ENCODE measurements at places on chromosomes 16 and 17.

DNA sequence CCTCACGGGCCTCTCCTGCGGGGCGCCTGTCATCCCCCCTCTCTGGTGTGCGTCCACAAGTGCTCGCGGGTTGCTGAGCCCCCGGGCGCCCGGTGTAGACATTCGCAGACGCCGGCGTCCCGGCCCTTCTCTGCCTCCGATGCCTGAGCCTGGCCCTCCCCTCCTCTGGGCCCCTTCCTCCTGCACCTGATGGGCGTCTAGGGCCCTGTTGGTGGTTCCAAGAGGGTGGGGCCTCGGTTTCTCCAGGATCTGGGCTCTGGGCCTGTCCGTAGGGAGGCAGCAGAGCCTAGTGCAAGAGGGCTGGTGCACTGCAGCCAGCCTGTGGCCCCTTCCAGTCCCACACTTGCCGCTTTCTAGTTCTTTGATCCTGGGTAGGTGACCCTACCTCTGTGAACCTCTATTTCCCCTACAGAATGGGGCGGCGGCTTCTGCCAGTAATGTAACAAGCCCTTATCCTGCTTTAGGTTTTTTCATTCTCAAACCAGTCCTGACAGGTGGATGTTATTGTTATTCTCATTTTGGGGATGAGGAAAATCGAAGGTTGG, 623 bp downstream of the E4F1 start:
- DNase-seq = no peak

DNA sequence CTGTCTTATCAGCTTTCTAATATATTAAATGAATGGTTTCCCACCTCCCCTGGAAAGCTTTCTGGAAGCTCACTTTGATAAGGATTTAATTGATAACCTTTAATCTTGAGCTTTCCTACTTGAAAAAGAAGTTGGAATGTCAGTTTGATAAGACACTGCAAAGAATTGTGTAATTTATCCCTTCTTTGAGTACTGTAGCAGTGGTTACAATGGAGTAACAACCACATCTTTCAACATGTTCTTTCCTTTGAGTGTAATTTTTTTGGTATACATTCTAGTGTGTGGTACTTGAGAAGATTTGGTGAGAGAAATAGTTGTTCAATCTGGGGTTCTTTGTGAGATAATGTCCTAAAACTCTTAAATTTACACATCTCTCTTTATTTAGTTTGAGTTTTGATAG, 43.4 kb downstream of the CPD start:
- no peak for DNase-seq

DNA sequence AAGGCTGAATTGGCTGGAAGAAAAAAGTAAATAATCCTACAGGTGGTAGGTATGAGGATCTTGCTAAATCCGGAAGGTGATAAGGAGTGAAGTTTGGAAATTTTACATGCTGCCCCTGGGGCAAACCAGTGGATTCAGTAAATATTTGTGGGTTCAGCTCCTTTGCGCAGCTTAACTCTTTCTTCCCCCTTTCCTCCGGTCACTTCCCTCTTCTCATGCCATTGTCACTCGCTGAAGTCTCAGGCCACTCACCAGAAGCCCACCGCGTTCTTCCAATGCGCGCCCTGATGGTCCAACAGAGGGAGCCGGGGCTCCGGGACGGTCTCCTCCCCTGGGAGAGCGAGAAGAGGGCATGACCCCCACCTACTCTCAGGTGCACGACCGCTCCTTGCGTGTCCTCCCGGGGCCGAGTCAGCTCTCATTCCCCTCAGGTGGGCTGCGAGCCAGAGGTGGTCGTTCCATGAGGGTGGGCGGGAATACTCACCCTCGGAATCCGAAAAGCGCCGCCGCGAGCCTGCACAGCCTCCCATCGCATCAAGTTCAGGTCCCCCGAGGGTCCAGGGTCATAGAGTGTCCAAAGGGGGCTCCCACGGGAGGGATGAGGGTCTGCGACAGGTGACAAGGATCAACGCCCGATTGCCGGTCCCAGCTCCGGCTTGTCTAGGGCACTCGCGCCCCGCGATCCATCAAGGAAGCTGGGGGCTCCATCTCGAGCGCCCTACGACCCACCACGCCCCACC, 474 bp downstream of the CLN3 start:
- DNase-seq = peak; percentile 46

DNA sequence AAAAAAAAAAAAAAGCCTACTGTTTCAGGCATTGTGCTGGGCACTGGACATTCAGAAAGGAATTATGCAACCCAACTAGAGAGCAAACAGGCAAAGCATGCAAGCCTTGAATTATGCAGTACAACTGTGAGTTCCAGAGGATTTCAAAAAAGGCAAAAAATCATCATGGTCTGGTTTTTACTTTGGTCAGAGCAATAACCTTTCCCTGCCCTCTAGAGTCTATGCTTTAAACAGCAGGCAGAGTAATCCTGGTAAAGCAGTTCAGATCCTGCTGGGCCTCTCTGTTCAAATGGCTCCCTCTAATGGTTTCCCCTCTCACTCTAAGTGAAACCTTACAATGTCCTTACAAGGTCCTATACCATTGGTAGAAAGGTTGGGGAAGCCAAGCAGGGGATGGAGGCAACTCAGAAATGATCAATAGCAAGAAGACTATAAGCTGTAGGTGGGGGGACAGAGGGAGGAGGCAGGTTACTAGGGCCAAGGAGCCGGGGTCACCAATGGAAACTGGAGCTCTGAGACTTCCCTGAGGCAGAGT, 4.6 kb upstream of the TAF15 start:
- DNase-seq = peak; percentile 66

DNA sequence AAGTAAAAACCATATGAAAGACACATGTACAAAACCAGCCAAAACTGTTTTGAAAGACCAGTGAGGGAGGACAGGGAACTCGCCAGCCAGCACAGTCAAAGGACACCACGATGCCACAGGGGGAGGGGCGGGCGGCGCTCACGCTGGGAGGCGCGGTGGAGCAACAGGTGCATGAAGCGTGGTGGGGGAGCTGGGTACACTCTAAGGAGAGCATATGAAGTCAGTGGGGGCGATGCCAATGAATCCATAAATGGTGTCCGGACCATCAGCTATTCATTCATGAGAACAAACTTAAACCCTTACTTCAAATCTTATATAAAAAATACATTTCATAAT, 101.0 kb upstream of the DNAH17 start:
- no peak for DNase-seq

DNA sequence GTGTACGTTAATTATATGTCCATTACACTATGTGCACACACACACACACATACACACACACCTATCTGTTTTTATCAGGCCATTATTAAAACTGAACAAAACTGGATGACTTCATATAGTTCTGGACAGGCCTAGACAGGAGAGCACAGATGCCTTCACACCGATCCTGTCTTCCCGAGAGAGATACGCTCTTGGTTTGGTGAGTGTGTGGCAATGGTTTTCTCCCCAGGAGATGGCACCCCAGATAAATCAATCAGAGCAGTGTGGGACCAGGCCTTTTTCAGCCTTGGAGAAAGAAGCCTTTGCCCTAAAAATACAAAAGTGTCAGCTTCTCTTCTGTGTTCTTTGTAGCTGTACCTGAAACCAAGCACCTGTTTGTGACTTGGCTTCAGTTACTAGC, 83.7 kb downstream of the CPPED1 start:
- DNase-seq = no peak

- no peak for DNase-seq
Observed at GRCh38 chr17:51144266-51145022, 8.9 kb upstream of the NME1 start.

- DNase-seq = no peak
Observed at GRCh38 chr17:77225265-77225664, 84.5 kb downstream of the SEC14L1 start.

DNA sequence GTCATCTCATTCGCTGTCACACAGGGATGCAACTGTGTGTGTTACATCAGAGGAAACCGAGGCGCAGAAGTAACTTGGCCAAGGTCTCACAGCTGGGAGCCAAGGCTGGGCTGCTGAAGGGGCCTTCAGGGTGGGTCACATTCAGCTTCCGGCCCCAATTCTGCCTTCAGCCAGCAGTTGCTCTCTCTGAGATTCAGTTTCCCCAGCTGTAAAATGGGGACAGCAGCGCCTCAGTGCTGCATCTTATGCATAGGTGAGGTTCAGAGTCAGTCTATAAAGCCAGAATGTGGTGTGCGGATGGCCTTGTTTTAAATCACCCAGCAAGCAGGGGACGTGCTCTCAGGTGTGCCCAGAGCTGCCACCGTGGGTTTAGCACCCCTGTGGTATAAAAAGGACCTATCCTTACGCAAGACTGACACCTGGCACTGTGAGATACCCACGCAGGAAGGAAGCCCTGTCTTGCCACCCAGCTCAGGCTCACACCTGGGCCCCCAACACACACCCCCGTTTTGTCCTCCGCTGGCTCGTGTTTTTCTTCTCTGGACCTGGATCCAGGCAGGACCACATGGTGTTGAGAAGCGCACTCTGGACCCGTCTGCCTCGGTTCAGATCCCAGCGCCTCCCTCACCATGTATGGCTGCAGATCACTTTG, 94.6 kb upstream of the GSE1 start:
- DNase-seq = no peak

- no peak for DNase-seq
Observed at GRCh38 chr16:30342751-30343490, 12.2 kb downstream of the CD2BP2 start.

DNA sequence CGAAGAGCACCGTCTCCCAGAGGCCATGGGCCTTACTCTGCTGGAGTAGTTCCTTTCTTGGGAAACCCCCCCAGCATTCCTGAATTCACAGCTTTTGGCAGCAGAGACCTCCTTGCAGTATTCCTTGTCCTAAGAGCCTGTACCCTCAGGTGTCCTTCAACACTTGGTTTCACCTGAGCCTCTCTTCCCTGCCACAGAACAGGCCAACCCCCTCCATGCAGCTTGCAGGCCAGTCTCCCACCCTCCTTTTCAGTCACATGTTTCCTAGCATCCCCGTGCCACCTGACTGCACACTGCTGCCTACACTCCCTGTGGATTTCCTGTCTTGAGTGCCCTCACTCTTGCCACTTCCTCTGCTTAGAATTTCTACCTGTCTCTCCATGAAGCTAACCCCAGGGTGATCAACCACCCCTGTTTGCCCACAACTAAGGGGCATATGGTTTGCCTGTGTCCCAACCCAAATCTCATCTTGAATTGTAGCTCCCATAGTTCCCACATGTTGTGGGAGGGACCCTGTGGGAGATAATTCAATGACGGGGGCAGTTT, 65.5 kb downstream of the DYNLRB2 start:
- no peak for DNase-seq

GRCh38 chr17:66695098-66695497, 139.8 kb upstream of the CACNG5 start:
- DNase-seq = no peak

DNA sequence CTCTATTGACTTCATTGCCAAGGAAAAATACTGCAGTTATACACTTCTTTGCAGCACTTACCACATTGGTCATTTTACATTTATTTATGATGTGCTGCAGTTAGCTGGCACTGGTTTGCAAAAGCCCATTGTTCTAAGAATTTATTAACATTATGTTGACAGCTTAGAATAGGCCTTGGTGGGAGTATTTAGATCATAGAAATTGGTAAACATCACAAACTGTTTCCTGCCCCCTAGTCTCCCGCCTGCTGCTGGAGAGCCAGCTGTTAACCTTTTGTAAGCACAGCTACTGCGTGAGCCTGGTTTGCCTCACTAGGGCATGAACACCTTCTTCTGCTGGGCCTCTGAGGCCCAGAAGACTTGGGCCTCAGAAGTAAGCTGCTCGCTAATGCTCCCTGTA, 651.4 kb upstream of the GOT2 start:
- DNase-seq = no peak

DNA sequence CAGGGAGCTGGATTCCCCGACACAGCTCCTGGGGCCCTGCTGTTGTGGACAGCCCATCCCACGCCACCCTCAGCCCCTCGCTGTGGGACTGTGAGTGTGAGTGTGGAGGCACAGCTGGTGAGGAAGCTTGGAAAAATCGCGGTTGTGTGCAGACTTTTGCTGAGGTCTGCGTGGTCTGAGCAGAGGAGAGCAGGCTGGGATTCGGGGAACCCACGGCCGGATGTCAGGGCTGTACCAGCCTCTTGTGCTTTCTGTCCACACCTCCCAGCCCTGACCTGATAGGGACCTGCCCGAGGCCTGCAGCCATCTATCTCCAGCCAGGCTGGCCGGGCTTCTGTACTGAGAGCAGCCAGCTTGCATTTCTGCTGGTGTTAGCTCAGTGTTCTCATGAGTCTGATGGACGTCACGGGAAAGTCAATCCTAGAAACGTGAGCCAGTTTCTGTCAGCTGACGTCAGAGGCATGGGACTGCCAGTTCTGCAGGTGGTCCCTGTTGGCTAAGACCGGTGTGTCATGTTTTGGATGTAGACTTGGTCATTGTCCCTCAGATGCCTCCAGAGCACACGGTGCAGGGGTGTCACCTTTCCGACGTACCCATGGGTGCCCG, 72.8 kb upstream of the ZNF750 start:
- no peak for DNase-seq

DNA sequence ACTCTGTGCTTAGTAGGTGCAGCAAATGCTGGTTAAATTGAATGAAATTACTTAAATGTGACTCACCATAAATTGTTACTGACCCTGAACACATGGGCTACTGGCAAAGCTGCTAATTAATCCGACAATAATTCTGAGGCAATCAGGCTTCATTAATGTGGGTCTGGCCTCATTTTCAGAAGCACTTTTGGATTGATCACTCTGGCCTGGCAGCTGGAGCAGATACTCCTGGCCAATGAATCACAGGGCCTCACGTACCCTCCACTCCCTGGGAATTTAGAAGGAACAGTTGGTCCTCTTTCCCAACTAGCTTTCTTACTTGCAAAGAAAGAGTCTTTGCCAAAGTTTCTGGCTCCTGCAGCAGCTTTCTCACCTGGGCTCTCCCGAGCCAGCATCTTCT, 162.0 kb upstream of the ZKSCAN2 start:
- no peak for DNase-seq

DNA sequence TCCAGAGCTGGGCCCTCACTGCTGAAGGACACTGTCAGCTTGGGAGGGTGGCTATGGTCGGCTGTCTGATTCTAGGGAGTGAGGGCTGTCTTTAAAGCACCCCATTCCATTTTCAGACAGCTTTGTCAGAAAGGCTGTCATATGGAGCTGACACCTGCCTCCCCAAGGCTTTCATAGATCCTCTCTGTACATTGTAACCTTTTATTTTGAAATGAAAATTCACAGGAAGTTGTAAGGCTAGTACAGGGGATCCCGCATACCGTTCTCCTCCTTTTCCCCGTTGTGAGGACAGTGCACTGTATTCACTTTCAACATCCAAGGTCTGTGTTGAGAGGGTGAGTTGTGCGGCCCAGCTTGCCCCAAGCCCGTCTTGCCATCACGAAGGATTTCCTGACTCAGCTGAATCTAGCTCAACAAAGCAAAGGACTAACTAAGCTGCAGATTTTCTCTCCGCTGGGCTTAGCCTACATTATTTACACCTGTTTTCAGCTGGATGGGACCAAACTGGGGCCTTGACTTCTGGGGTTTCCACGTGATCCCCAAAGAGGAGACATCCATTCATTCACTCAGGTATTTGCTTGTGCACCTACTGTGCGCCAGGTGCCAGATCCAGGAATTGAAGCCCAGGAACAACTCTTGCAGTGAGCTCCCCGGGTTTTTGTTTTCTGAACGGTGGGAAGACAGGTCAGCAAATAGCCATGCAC, 5.2 kb upstream of the TMEM235 start:
- no peak for DNase-seq
